Effector CD4-positive, alpha-beta T cell (primary cell): ENCODE measurements at places on chromosomes 5 and 9.
A peak's percentile ranks its signal among the peaks of the same experiment; 100 is the strongest.

DNA sequence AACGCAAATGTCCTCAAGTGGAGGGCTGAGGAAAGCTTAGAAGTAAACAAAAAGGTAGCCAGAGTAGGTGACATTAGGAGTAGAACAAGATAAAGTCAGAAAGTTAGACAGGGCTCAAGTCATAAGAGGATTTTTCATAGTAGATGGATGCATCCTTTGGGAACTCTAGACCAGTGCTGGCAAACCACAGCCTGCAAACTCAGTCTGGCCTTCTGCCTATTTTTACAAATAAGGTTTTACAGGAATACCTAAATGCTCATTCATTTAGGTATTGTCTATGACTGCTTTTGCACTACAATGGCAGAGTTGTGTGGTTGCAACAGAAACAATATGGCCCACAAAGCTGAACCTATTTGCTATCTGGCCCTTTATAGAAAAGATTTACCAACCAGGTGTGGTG, 116.0 kb upstream of the HMHB1 start:
- no peak for DNase-seq

GRCh38 chr9:35482071-35482470, 7.8 kb upstream of the RUSC2 start:
- no peak for DNase-seq

DNA sequence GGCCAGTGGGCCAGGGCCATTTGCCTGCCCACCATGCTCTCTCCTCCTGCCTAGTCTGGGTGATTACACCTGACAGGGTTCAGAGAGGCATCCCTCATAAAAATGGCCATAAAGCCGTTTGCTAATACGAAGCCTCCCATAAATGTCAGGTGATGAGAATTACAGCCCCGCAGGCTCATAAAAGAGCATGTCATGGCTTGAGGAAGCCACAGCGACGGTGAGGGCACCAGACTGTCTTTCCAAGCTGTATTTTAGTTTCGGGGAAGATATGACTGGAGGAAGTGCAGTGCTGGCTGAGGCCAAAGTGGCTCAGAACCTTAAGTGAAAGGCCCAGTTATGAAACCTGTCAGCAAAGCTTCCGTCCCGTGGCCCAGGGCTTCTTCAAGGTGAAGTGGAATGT, 18.5 kb upstream of the TCERG1 start:
- no peak for DNase-seq

GRCh38 chr9:19306568-19306967, 73.5 kb downstream of the RPS6 start:
- DNase-seq, result no peak

- no peak for DNase-seq
Observed at GRCh38 chr5:172443441-172444109, 10.8 kb downstream of the SH3PXD2B start.

GRCh38 chr5:172502969-172503368, 48.6 kb upstream of the SH3PXD2B start:
- no peak for DNase-seq

- DNase-seq, result no peak
Observed at GRCh38 chr5:135149956-135150723, 116.1 kb upstream of the PITX1 start.

- DNase-seq, result no peak
Observed at GRCh38 chr9:124392871-124393460, 22.3 kb downstream of the PSMB7 start.

- DNase-seq, result no peak
Observed at GRCh38 chr9:91572811-91573210, 149.2 kb upstream of the NFIL3 start.

- no peak for DNase-seq
Observed at GRCh38 chr5:7904170-7904569, 35.2 kb downstream of the MTRR start.

- DNase-seq, result no peak
Observed at GRCh38 chr5:38023371-38023770, 183.5 kb upstream of the GDNF start.

DNA sequence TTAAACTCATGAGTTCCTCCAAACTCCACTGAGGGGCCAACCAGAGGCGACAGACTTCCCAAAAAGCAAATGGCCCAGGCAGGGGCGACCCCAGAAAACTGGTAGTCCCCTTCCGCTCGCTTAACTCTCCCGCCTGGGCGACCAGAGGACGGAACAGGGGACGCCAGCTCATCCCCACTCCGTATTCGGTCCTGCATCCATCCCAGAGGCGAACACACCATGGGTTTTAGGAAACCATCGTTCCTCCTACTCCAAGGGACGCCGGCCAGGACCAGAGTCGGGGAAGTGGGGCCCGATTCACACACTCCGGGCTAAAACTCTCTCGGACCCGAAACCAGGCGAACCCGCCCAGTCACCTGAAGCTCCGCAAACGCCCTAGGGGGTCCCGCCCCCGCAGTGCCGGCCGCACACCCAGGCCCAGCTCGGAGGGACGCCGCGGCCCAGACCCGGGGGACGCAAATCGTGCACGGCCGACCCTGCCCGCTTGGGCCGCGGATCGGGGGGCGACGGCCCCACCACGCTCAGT, 478 bp downstream of the TEX10 start:
- DNase-seq, result peak; percentile 7

DNA sequence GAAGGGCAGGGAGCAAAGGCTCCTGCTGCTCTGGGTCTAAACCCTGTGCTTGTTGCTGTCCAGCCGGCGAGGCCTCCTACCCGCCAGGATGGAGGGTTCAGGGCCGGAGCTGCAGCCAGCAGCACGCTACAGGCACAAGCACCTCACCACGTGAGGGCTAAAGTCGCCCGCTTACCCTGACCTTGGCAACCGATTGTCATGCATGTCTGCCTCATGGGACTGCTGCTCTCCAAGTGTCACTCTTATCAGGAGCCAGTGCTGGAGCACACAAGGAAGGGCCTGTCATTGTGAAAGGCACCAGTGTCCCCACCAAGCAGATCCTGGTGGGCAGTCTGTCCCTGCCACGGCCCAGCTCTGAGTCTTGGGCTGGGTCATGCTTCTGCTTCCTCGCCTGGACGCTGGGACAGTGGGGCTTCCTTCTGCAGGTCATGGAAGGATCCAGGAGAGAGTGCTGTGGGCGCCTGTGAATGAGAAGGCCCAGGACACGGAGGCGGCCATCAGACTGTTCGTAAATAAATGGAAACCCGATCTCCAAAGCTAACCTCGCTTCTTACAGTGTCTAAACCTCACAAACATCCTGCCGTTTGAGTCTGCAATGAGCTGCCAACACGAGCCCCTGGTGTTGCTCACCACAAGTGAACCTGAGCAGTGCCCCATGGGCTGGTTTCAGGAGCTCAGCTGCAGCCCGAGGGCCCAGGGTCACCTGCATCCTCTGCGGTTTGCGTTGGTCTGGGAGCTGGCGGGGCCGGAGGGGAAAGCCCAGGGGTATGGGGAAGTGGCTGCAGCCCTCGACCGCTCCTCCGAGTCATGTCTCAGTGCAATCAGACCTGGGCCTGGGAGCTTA, 58.2 kb upstream of the RXRA start:
- DNase-seq, result no peak

DNA sequence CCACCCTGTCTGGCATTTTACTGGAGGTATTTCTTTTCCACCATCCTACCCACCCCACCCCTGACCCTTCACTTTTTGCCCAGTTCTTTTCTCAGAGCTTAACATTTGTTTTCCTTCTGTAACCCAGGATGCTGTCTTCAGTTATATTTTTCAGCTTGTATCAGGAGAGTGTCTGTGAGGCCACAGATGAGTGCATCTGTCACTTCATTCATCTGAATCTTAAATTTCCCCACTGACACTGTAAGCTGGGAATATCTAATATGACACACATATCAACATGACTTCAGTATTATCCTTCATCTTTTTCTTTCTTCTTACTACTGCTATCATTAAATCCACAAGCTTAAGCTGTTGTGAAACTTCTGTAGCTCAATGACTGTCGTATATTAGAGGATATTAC, 4.9 kb downstream of the MARCHF3 start:
- no peak for DNase-seq
